ENCODE measurements at places on chromosomes 2 and 18. TPM values are rescaled to one million over a fixed set of nuclear protein-coding genes. Genes with fewer than 3 reads are reported as not detected.

REG3A gene
- not detected for total RNA-seq

INPP4A gene
- 52.9 TPM for total RNA-seq

ARHGEF33 gene
- total RNA-seq, result 1.4 TPM

KLHL41 gene
- not detected for total RNA-seq

DNAJC27 gene
- total RNA-seq, result 5.1 TPM

CNGA3 gene
- total RNA-seq, result not detected

IDH1 gene
- total RNA-seq, result 227 TPM

BOLL gene
- not detected for total RNA-seq

NYAP2 gene
- total RNA-seq, result 0.30 TPM

KLHL30 gene
- total RNA-seq, result 0.80 TPM

L3MBTL4 gene
- not detected for total RNA-seq

LYG1 gene
- total RNA-seq, result 0.78 TPM

ANKRD29 gene
- total RNA-seq, result 4.3 TPM

CYP1B1 gene
- 36.3 TPM for total RNA-seq

GTF2A1L gene
- total RNA-seq, result not detected

IL36A gene
- not detected for total RNA-seq

IL36RN gene
- 1.0 TPM for total RNA-seq

VWC2L gene
- total RNA-seq, result not detected

ERICH2 gene
- total RNA-seq, result 2.0 TPM

MERTK gene
- 3.4 TPM for total RNA-seq

IL18R1 gene
- 3.4 TPM for total RNA-seq

FIGN gene
- total RNA-seq, result 3.1 TPM

GYPC gene
- total RNA-seq, result not detected

PTH2R gene
- total RNA-seq, result not detected

MC4R gene
- total RNA-seq, result not detected

KLF7 gene
- 12.5 TPM for total RNA-seq

OTOS gene
- total RNA-seq, result not detected

NEU2 gene
- not detected for total RNA-seq

KIF1A gene
- total RNA-seq, result not detected

TMEM247 gene
- total RNA-seq, result not detected

TMEM198 gene
- 5.8 TPM for total RNA-seq

NCKAP5 gene
- total RNA-seq, result not detected

POU3F3 gene
- not detected for total RNA-seq

All from PC-9 (cell line).